ENCODE measurements at places on chromosomes 11 and 22.

- DNase-seq = no peak
Observed at GRCh38 chr11:69645801-69646492, 5.0 kb downstream of the CCND1 start.

DNA sequence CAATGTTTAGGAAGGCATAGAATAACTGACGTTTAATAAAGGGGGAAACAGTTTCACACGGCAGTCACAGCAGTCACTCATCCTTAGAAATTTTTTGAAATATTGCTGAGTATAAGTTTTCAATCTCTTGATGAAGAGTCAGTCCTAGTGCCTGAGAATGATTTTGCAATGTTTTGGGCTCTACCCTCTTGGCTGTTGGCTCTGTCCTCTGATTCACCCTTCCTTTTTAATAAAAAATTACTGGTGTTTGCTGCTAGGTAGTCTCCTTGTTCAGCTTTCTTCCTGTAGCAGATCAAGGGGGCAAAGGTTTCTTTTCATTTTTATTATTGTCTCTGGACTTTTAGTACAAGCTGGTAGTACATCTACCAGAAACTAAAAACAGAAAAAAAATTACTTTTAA lies 194.3 kb upstream of the ANO3 start:
- DNase-seq = no peak

GRCh38 chr11:88340366-88340935 lies 2.9 kb upstream of the CTSC start:
- DNase-seq = no peak

DNA sequence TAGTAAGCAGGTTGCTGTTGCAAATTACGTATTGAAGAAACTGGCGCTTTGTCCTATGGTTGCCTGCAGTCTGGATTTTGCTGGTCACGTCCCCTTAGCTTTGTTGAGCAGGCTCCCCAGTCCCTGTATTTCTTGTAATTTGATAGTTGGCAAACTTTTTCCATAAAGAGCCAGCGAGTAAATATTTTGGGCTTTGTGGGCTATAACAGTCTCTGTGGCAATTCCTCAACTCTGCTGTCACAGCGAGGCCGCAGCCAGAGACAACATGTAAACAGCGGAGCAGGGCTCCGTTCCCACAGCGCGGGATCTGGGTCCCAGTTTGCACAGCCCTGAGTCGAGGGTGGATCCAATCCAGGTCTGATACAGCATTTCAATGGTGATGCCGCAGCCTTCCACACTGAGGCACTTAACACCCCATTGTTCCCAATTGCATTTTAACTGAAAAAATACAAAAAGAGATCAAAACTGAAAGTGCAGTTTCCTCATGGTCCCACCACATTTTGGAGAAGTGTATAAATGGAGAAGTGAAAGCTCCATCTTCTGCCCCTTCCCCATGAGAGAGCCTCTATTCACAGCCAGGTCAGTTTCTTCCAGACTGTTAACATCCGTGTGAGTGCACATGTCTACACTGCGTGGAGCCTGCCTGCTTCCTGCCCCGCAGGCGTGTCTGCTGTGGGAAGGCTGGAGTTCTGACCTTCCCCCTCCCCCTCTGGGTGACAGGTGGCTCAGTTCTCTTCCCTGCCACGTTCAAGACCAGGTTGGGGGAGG lies 89.1 kb downstream of the RPS6KA4 start:
- DNase-seq = no peak

DNA sequence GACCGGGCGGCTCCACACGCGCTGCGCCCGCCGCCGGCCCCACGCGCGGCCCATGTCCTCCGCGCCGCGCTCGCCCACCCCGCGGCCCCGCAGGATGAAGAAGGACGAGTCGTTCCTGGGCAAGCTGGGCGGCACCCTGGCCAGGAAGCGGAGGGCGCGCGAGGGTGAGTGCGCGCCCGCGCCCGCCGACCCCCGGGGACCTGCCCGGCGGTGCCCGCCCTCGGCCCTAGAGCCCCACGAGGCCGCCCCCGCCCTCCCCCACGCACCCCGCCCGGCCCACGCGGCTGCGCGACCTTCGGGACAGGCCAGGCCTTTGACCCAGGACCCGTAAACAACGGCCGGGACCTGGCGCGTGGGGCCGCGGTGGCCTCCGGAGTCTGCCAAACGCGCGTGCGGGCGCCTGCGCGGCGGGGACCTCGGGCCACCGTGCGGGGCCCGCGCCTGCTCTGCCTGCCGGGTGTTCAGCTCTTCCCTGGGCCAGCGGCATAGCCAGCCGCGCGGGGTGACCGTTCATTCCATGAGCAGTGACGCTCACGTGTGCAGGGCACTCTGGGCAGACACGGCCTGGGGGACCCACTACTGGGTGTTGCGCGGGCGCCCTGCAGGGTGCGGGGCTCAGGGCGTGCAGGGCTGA lies at the start of gene PARVB:
Gene PARVB (plus strand): TSS at position 15 of the 634 bp plus-strand sequence. CDS start 38 bp downstream, at position 53.
- DNase-seq = no peak

DNA sequence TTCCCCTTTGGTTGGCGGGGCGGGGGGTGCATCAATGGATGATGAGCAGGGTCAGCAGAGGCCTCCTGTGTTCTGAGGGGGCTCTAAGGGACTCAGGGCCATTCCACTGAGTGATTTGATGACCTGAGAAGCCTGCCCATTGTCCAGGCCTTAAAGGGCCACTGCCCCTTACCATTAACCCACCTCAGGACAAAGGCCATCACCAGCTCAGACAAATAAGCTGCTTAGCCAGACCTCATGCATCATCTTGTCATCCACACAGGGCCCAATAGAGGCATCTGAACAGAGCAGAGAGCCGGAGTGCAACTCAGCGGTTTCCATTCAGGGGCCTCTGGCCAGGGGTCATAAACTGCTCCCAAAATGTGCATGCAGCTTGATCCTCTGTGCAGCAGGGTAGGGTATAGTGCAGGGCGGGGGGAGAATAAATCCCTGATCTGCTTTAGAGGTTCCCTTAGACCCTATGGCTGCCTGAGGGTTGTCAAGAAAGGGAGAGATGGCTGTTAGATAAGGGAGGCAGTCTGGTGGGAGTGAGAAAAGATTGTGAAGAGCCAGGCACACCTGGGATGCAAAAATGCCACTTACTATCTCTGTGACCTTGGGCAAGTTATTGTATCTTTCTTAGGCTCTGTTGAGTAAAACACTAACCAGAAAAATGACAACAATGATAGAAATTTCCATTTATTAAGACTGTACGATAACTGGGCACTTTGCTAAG lies 375.5 kb upstream of the NARS2 start:
- no peak for DNase-seq

- DNase-seq = no peak
Observed at GRCh38 chr11:108559904-108560303, 33.7 kb downstream of the EXPH5 start.

DNA sequence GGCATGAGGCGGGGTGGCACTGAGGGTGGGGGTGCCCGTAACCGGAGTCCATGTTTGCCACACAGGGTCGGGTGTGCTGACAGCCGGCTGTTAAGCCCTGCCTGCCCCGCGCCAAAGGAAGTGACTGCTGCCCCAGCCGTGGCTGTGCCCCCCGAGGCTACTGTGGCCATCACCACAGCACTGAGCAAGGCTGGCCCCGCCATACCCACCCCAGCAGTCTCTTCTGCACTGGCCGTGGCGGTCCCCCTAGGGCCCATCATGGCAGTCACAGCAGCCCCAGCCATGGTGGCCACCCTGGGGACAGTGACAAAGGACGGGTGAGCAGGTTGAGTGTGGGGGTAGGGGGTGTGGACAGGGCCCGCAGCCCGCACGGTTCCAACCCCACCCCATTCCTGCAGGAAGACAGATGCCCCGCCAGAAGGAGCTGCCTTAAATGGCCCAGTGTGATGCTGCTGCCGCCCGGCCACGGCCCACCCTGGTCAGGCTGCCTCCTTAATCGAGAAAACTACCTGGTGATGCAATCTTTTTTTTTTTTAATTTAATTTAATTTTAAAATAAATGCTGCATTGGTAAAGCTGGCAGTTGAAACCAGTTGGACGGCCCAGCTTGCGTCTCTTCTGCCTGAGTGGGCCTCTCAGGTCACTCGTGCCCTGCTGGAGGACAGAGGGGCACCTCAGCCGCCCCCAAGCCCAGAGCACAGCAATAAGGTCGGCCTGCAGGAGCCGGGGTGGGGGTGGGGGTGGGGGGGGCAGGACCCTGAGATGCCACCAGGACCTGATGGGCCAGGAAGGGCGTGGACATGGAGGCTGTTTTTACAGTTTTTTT lies 30.8 kb downstream of the SBF1 start:
- DNase-seq = no peak

GRCh38 chr11:44430140-44430539 lies 120.2 kb upstream of the ALX4 start:
- DNase-seq = no peak

DNA sequence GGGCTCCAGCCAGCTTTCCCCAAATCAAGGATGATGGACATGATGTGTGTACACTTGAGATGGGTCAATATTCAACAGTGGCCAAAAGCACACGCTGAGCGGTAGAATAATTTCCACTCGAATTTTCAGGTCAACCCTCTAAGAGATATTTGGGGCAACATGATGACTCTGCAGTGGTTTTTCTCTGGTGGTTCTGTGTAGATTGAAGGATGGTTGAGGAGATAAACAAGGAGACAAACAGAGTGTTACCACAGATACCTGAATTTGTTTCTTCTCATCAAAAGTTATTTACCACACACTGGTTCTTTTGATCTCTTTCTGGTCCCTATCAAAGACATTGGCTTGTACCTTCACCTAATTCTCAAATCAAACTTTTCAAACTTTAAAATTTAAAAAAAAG lies 242.0 kb downstream of the ETS1 start:
- DNase-seq = no peak

- DNase-seq = no peak
Observed at GRCh38 chr22:39408173-39408572, 8.6 kb downstream of the TAB1 start.

GRCh38 chr11:2591805-2592204 lies 108.0 kb downstream of the KCNQ1OT1 start:
- no peak for DNase-seq

- DNase-seq = no peak
Observed at GRCh38 chr11:113615098-113615497, 91.0 kb downstream of the TMPRSS5 start.

DNA sequence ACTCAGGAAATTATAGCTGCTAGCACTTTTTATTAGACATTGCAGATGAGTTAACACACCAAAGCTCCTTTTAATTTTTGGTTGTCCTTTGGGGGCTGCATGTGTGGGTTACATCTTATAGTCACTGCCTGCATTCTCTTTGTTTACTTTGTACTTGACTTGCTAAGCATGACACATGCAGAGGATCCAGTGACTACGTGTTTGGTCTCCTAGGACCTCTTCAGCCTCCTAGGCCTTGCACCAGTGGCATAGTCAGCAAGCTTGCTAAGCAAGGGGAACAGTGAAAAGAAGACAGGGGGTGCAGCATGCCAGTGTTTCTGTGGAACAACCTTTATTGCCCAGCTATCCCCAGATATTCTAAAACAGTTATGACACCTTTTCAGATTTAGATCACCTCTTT lies 108.2 kb downstream of the PAX6 start:
- DNase-seq = no peak

DNA sequence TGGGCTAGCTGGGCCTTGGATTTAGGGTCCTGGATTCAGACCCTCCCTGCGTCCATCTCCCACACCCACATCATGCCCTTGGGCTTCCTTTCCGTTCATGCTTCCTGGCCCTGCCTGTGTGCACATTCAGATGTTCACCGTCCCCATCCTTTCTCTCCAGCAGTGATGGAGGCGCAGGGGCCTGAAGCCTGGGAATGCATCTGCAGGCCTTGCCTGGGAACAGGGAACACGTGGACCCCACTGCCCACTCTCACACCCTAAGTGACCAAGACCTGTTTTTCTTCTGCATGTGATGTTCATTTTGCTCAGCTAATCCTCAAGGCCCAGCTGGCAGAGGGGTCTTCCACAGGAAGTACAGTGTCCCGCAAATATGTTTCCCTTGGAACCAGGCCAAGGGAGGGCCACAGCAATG lies 91.6 kb upstream of the PARVA start:
- DNase-seq = no peak

- no peak for DNase-seq
Observed at GRCh38 chr11:61534025-61534932, 25.7 kb downstream of the LRRC10B start.

- no peak for DNase-seq
Observed at GRCh38 chr11:124801014-124801413, 808 bp upstream of the MSANTD2 start.

- no peak for DNase-seq
Observed at GRCh38 chr22:42271191-42271813, 849 bp upstream of the TCF20 start.

DNA sequence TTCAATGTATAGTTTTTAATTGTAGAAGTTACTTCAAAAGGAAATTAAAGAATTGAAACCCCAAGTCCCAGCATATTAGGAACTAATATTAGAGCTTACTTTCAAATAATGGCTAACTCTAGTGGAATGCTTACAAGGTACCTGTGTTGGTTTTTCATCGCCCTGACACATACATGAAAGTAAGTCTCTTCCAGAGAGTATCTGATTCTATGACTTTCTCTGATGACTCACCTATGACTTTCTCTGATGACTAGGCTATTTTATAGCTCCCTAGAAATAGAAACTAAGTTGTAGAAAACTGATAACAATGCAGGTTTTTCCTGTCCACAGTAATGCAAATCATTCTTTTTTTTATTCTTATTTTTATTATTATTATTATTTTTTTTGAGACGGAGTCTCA lies 33.6 kb upstream of the MMP7 start:
- DNase-seq = no peak

DNA sequence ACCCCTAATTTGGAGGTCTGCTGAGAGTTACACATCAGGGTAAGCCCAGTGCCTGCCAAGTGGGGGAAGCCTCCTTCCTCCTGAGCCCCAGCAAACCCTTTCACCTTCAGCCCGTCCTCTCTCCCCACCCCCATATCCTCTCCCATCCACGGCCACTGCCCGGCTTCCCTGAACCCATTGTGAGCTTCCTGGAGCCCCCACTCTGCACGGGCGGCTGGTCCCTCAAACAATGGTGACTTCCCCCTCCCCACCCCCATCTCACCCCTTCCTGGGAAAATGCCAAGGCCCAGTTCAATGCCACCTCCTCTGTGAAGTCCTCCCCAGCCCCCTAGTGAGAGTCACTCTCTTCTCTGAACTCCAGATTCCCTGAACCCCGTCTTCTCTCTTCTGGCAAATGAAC lies 17.9 kb downstream of the DNAL4 start:
- no peak for DNase-seq

DNA sequence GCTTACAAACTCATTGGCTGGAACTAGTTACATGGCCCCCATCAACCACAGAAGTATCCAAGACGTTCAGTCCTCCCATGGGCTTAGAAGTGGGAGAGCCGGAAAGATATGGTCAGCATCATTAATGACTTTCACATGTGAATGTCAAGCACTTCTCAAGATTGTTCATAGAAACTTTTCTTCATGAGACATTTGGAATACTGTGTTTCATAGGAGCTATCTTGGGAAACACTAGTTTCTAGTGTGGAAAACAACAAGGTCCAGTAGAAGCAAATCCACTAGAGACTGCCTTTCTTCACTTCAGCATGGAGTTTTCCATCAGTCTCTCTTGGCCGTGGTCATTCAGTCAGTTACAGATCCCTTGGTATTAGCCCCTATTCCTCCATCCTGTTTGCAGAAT lies 160.9 kb downstream of the C11orf91 start:
- DNase-seq = no peak

- DNase-seq = no peak
Observed at GRCh38 chr11:34850334-34850733, 65.8 kb downstream of the APIP start.

All from DND-41 (cell line).